Stomach (tissue), 19 donors: ENCODE measurements at places on chromosomes 7 and 10.

- DNase-seq, result peak; percentile 48
Observed at GRCh38 chr7:131544449-131545301, 11.8 kb downstream of the PODXL start.

DNA sequence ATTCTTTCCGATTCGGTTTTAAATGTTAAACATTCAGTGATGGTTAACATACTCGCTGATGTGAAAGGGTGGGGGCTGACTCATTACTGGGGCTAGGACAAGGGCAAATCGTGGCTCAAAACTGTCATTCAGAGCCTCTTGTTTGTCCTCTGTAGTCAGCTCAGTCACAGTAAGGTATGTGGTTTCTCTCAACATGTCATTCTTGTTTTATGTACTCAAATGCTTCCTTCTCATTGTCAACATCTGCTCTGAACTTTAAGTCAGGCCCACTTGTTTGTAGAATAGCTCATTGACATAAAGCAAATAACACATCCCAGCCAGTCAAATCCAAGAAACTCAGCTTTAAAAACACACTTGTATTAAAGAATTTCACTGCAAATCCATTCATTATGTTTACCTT, 7.3 kb downstream of the SLC16A9 start:
- no peak for DNase-seq

GRCh38 chr10:124035928-124036558, 57.4 kb downstream of the CHST15 start:
- DNase-seq, result peak; percentile 69

- DNase-seq, result peak; percentile 64
Observed at GRCh38 chr7:36723951-36724664, at the start of gene AOAH. AOAH (minus strand) TSS chr7:36724494; CDS start chr7:36724148, 346 bp downstream.

GRCh38 chr7:116037401-116037800, 6.8 kb upstream of the TFEC start:
- DNase-seq, result no peak

- DNase-seq, result no peak
Observed at GRCh38 chr10:50461123-50461522, 162.6 kb downstream of the SGMS1 start.

GRCh38 chr7:14504134-14504533, 398.4 kb downstream of the DGKB start:
- peak; percentile 4 for DNase-seq

GRCh38 chr10:43964486-43964885, 315.8 kb upstream of the ZNF32 start:
- no peak for DNase-seq

GRCh38 chr7:114269714-114270113, 144.9 kb upstream of the FOXP2 start:
- DNase-seq, result no peak

DNA sequence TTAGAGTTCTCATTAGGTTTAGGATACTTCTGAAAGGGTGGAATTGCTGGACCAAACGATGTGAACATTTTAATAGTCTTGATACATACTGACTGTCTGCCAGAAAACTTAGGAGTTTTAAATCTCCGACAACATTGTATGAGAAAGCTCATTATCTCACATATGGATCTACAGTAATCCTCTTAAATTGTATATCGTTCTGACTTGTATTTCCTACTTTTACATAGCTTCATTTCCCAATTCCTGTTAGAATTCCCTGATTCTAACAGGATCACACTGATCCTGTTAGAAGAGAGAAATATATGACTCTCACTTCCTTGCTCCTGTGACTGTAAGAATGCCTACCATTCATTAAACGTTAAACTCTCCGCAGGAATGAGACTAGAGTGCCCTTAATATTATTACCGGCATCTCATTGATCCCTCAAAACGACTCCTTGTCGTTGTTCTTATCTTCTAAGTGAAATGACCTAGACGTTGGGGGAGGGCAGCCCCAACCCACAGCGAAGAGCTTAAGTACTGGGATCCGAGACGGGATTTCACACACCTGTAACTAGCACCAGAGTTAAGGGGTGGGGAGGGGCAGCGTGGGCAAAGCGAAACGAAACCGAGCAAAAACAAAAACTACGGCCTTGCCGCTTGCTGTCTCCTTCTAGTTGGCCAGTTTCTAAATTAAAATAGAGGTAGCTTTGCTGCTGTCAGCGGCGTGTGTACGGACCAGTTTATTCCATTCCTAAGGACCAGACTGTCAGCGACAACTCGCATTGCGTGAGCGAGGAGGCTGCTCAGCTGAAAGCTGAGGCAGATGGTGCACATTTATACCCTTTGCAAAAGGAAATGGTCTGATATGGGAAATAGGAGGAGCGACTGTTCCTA, 678 bp upstream of the TMEM106B start:
- peak; percentile 39 for DNase-seq

DNA sequence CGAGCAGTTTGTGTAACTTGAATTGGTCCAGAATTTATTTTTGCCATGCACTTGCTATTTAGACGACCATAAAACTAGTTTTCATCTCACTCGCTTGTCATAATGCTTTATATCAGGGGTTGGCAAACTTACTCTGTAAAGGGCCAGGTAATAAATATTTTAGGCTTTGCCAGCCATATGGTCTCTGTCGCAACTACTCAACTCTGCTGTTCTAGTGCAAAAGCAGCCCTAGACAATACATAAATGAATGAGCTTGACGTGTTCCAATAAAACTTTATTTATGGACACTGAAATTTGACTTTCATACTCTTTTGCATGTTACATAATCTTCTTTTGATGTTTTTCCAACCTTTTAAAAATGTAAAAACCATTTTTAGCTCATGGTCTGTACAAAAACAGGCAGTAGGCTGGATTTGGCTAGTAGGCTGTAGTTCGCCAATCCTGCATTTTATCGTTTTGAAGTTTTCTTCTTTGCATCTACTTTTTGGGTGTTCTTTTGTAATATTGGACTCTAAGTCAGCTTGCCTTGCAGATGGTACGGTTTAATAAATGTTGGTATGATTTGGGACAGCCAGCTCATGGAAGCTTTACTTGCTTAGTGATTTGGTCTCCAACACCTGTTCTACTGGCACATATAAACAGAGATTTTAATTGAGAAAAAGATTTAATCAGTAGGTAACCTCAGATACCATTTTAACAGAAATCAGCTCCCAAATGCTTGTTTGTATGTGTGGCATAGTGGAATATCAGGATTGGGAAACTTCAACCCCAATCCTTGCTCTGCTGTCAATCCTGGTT, 25.6 kb downstream of the SND1 start:
- no peak for DNase-seq

DNA sequence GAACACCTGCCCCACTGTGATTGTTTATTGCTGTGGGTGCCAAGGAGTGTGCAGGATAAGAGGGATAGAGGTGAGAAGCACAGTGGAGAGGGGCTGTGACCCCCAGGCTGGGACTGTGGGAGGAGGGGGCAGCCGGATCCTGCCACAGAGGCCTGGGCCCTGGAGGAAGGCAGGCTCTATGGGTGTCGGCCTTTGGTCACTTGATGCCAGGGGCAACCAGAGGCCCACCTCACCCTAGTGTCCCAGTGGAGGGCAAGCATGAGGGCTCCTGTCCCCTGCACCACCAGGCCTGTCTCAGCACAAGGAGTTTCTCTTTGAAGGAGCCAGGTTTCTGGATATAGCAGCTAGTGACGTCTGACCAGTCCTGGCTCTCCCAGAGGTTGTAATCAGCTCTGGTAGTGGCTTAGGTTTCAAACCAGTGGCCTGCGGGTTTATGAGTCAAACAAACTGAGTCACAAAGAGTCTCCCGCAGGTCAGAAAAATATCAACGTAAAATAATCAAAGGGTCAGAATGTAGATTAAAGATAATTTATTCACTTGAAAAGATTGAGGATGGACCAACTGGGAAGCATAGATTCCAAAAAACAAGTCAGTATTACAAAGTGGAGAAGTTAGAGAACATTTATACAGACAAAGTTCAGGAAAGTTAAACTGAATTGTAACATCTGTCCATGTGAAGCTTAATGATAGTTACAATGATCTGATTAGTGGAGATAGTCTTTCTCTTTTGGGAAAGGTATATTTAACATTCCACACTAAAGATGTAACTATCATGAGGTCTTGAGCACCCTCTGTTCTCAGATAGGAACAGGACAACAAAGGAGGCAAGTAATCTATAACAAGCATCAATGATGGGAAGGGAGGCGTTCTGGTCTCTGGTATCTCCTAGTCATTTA, 37.2 kb upstream of the ZNF488 start:
- DNase-seq, result no peak

GRCh38 chr7:129646369-129647021, 35.0 kb downstream of the NRF1 start:
- no peak for DNase-seq

DNA sequence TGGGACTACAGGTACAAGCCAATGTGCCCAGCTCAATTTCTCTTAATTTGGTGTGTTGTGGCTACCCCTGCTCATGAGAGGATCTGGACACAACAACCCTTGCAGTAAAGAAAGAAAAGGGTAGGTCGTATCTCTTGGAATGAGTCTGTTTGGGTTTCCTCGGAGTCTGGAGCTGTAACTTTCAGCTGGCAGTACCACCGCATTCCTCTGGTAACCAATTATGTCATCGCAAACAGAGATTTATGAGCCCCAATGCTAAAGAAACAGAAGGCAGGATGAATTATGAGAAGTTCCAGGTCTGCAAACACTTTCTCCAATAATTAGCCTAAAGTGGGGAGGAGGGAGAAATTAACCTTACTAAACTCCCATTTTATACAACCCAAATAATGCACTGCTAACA, 186.6 kb upstream of the NRP1 start:
- peak; percentile 13 for DNase-seq

GRCh38 chr7:93219868-93220267, 6.4 kb downstream of the HEPACAM2 start:
- DNase-seq, result no peak

DNA sequence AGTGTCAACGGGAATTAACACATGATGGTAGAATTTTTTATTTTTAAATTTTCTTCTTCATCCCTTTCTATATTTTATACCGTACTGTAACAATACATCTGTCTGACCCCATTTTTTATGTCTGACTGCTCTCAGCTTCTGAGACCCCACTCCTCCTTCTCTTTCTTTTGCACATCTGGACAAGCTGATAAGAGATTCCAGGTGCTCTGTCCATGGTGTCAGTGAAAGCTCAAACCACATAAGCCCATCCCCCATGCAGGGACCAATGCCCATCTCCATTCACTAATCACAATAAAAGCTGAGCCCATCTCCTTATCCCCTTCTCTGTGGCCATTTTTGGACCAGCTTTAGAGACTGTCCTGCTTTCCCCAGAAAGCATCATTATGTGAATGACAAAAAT, 8.7 kb downstream of the GSDME start:
- DNase-seq, result no peak

GRCh38 chr10:120477743-120478141, 20.7 kb downstream of the PLPP4 start:
- no peak for DNase-seq

GRCh38 chr10:72626444-72626754, 520 bp upstream of the MICU1 start:
- no peak for DNase-seq

DNA sequence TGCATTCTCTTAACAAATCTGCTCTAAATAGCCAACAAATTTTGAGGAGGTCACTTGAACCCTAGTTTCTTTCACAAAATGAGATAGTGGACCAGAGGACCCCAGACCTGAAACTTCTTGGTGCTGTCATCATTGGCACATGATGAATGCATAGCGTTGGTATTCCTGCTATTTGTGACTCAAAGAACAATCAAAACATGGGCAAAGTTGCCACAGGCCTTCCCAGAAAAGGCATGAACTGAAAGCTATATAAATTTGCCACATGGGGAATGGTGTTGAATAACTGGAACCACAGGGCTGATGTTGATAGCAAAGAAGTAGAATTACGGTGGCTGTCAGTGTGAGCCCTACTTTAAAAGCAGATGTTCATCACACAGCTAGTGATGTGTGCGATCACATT, 219.9 kb upstream of the KMT2E start:
- DNase-seq, result no peak

DNA sequence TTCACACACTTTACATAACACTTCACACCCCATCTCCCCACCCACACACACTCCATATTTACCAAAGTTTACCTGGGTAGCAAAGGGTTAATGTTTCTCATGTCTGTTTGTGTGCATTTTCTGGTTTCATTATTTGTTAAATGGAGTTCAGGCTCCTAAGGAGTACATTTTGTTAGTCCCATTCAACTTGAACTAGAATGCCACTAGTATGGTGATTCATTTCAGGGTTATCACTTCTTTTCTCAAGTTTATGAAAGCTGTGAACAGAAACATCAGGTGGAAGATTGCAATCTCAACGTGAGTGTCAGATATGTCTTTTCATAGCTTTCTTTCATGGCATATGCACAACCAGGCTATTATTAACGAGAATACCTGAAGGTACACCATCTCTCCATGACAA, 1027.5 kb downstream of the GATA3 start:
- DNase-seq, result no peak

DNA sequence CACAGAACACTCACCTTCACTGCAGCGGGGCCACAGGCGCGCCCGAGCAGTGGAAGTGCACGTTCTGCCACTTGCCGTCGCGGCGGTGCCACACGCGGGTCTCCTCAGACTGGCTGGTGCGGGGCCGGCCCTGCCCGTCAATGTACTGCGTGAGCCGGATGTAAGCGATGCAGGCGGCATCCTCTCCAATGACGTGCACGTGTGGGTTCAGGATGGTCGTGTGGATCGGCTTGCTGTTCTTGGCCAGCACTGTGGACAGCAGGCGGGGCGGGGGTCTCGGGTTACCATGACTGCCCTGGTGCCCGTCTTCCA, 19.2 kb downstream of the YKT6 start:
- DNase-seq, result no peak

DNA sequence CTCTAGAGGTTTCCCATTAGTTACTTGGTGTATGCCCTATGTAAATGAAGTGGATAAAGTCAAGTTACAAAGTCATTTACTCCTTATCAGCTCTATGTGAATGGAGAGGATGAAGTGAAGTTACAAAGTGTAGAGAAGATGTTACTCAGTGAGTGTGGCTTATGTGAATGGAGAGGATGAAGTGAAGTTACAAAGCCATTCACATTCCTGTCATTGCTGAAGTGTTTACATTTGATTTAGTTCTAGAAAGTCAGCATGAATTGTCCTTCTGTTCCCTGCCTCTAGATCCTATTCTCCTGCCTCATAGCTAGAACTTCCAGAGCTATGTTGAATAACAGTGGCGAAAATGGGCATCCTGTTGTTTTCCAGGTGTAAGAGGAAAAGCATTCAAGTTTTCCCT, 880.1 kb downstream of the DNAJB9 start:
- no peak for DNase-seq

- no peak for DNase-seq
Observed at GRCh38 chr7:143229054-143229790, 7.4 kb downstream of the TAS2R40 start.

DNA sequence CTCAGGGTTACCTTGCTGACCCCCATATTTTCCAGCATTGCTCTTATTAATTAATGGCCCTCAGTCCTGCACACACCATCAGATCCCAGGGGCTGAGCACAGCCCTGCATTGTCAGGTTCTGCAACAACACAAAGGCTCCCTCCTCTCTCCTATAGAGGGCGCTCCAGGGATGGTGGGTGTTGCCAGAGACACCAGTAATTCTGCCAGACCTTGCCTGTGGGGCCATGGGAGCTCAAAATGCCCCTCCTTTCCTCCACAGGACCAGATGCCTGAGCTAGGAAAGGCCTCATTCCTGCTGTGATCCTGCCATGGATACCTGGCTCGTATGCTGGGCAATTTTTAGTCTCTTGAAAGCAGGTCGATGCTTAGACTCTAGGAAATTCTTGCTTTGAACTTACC, 42.8 kb upstream of the PRSS58 start:
- no peak for DNase-seq

- no peak for DNase-seq
Observed at GRCh38 chr10:110762849-110763211, 108.9 kb upstream of the PDCD4 start.

GRCh38 chr7:138000081-138000701, 1.7 kb downstream of the CREB3L2 start:
- DNase-seq, result peak; percentile 33
